ENCODE measurements at places on chromosomes 7 and 10. TPM values are rescaled to one million over a fixed set of nuclear protein-coding genes. Genes with fewer than 3 reads are reported as not detected.

The PRPF18 gene
- total RNA-seq = 34.2 TPM

The SSMEM1 gene
- total RNA-seq = not detected

The SLC16A12 gene
- total RNA-seq = 1.2 TPM

The SPDYE1 gene
- total RNA-seq = not detected

The ABCB4 gene
- total RNA-seq = 0.49 TPM

The WDR37 gene
- 8.7 TPM for total RNA-seq

The EXOC6 gene
- total RNA-seq = 45.8 TPM

The TAS2R5 gene
- 1.1 TPM for total RNA-seq

The LEP gene
- not detected for total RNA-seq

The STN1 gene
- 25.6 TPM for total RNA-seq

The FGL2 gene
- total RNA-seq = 21.7 TPM

All from muscle of leg (tissue), 16 donors.